ENCODE measurements at places on chromosomes 11 and 22. TPM values are rescaled to one million over a fixed set of nuclear protein-coding genes. Genes with fewer than 3 reads are reported as not detected.

The KIF18A gene
- 2.8 TPM for total RNA-seq

- DNase-seq, result no peak
Observed at GRCh38 chr11:115506954-115507675, 2.9 kb upstream of the CADM1 start.

The P2RY6 gene
- total RNA-seq, result 1.5 TPM

- peak; percentile 54 for DNase-seq
Observed at GRCh38 chr11:65116370-65117205, 913 bp downstream of the ZNHIT2 start.

- DNase-seq, result no peak
Observed at GRCh38 chr22:43216738-43217137, 29.8 kb upstream of the TTLL12 start.

DNA sequence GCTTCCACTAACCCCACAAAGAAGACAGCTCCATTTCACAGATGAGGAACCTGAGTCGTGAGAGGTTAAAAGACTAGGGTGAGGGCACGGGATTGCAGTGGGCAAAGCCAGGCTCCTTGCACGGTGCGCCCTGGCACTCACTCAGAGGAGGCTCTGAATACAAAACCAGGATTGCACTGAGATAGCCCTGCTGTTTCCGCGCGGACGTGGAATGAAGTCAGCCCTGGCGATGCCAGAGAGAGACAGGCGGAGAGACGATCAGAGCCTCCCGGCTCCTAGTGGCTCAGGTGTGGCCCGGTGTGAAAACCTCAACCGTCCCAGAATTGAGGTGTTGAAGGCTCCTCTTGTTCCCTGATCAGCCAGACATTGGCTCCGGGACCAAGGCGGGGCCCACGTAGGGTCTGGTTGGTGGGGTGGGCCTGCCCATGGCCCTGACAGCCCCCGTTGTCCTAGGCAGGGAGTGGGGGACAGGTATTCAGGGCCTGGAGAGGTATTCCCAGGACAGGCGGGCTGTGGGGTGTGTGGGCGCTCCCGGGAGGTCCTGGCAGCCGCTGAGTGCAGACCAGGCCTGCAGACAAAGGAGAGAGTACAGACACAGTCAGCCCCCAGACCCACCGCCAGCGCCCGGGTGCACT is 43.1 kb upstream of the LINC01488 start:
- DNase-seq, result no peak

The VSIG2 gene
- 228 TPM for total RNA-seq
